Hematopoietic multipotent progenitor cell treated with erythropoietin and hydrocortisone succinate and interleukin-3 and kit ligand, for 15 days (in vitro differentiated cells): ENCODE measurements at places on chromosomes 4 and X.

DNA sequence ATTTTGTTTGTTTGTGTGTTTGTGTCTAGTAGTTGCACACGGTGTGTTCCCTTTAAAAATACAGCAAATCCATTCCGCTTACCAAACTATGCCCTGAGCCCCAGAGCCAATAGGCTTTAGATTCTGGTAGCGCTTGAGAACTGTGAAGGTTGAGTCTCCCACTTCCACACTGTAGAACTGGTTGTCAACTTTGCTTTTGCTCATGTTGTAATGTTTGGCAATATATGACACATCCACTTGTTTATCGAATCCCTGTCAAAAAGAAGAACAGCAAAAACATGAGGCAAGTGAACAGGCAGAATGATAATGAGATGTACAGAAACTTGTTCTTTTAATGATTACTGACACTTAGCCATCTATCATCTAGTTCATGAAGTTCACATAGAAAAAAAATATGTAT, 200.6 kb downstream of the MAPK10 start:
- DNase-seq: no peak

DNA sequence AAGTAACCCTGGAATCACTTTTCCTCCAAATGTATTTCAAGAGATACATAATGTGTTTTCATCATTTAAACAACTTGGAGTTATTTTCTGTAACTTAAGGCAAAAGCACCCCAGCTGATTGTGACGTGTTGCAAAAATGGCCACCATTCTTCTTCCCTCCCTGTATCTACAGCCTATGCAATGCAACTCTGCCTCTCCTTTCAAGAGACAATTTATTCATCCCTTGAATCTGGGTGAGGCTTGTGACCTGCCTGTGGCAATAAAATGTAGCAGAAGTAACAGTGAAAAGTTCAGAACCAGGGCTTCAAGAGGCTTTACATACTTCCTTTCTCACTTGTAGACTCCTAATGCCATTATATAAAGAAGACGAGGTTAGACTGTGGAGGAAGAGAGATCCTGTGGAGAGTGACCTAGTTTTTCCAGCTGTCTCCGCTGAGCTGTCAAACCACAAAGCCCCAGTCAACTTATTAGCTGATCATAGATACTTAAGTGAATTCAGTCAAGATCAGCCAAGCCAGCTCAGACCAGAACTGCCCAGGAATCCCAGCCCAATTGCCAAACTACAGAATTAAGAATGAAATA, 81.0 kb upstream of the KLF3 start:
- DNase-seq: no peak

GRCh38 chr4:40187386-40187906, 9.4 kb upstream of the RHOH start:
- no peak for DNase-seq

GRCh38 chr4:38422850-38423249, 241.1 kb upstream of the KLF3 start:
- no peak for DNase-seq

DNA sequence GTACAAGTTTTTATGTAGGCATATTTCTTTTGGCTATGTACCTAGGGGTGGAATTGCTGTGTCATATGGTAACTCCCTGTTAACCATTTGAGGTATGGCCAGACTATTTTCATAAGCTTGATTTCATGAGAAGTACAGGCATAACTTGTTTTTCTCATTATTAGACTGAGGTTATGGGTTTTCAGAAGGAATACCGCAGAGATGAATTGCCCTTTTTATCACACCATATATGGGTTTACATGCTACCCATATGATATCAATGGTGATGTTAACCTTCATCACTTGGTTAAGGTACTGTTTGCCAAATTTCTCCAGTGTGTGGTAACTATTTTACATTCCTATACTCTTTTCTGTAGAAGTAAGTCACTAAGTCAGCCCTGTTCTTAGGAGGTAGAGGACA, 23.5 kb downstream of the RAB40A start:
- no peak for DNase-seq

DNA sequence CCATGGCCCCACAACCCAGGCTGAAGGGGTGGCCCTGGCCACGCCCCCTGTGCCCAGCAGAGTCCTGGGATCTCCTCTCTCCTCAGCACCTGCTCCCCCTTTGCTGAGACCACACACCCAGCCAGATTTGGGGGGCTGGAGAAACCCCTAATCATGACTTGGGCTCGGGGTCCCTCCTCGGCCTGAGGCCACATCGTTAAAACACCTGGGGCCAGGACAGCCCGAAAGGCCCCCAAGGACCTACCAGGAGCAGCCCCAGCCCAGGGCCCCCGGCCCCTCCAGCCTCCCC, 116.7 kb downstream of the FAM53A start:
- DNase-seq: no peak

GRCh38 chr4:38364383-38364963, 299.5 kb upstream of the KLF3 start:
- DNase-seq: no peak

GRCh38 chrX:81414630-81415029, 212.7 kb downstream of the SH3BGRL start:
- no peak for DNase-seq

DNA sequence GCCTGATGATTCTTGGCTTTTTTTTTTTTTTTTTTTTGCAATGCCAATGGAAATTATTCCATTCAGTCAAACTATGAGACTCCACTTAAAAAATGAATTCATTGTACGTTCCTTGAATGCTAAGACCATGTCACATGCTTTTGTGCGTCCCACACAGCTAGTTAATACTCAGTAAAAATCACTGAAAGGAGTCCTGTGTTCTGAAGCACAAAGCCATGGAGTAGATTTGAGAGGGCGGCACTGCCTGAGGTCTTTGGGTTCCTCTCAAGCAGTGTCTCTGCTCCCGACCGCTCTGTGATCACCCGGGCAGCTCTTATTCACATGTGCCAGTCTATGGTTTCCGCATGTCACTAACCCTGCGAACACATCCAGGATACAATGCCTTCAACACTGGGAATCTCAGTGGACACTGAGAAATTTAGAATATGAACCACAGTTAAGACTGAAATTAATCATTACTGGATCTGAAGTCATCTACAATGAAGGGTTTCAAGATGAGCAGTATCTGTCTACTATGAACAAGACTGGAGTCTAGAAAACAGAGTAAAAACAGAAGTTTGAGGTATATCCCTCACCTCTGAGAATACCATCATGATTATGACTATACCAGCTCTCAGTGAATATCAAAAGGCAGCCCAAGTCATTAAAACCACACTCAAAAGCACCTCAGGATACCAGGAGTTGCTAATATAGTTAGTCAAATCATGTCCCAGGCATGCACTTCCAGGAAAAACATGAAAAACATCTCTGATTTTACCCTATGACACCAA, 193.0 kb downstream of the MGST2 start:
- no peak for DNase-seq

- peak; percentile 86 for DNase-seq
Observed at GRCh38 chrX:154398668-154399526, 720 bp downstream of the RPL10 start.

GRCh38 chr4:80307774-80308465, 27.6 kb upstream of the CFAP299 start:
- DNase-seq: no peak

- DNase-seq: no peak
Observed at GRCh38 chr4:89161841-89162240, 50.5 kb downstream of the TIGD2 start.

DNA sequence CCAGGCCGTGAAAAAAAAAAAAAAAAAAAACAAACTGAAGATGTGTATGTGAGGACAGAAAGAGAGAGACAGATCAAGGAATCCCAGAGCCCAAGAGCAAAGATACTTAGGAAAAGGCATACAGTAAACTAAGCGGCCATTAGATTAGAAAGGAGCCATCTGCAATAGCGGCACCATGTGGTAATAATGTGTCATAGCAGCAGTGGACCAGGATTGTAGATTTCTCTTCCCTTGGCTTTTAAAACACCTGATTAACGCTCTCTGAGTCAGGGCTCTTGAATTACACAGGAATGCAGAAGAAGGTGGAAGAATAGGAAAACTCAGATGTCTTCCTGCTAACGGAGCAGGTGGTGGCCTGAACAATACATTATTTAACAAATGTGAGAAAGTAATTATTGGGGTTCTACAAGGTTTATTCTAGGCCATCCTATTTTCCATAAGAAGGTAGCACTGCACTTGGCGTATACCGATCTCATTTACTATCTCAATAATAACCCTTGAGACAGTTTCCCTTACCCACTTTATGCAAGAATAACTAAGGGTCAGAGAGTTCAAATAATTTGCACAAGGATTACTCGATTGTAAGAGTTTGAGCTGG, 182.7 kb downstream of the KCNIP4 start:
- DNase-seq: peak; percentile 19

- DNase-seq: no peak
Observed at GRCh38 chr4:102318526-102318925, 26.8 kb downstream of the SLC39A8 start.
